ENCODE measurements at places on chromosomes 1 and 21.

- peak; percentile 27 for DNase-seq
These were observed 14.3 kb upstream of the SPEN start for GRCh38 chr1:15833069-15833679.

- DNase-seq: no peak
These were observed 60.4 kb upstream of the HAO2 start for GRCh38 chr1:119308130-119308700.

DNA sequence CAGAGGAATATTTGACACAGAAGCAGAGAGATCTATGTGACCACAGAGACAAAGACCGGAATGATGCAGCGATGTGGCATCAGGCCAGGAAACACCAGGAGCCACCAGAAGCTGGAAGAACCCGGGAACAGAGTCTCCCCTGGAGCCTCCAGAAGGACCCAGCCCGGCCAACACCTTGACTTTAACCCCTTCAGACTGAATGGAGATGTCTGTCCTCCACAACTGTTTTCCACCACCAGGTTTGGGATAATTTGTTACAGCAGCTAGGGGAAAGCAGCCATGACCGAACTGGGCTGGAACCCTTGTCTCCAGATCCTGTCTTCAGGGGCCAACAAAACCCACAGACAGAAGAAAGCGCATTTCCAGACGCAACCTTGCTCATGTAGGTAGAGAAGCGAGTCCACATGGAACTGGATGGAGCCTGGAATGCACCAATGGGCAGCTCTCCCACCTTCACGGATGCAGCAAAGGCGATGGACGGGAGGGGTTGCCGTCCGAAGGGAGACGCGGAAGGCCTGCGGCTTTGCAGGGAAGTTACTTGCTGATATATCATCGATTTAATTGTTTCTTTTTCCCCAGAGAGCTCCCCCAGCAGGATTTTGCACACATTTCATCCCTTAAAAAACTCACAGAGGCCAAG lies 396.6 kb downstream of the NPHP4 start:
- DNase-seq: no peak

- DNase-seq: no peak
These were observed 462.2 kb upstream of the CXADR start for GRCh38 chr21:17050646-17051045.

- peak; percentile 49 for DNase-seq
These were observed 31.9 kb upstream of the IL19 start for GRCh38 chr1:206738370-206739366.

DNA sequence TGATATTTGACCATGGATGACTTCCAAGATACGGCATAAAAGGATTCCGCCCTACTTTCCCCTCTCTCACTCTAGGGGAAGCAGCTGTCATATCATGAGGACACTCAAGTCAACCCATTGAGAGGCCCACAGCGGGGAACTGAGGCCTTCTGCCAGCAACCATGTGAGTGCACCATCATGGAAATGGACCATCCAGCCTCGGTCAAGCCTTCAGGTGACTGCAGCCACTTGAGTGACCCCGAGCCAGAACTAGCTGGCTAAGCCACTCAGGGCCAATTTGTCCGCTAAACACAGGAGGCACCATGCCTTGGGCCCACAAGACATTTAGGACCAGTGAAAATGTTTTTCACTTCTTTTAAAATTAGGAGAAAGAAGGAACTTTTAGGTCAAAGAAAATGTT lies 11.1 kb upstream of the GJB5 start:
- DNase-seq: no peak

GRCh38 chr1:102891868-102892625 lies 216.3 kb downstream of the COL11A1 start:
- no peak for DNase-seq
